Femur (tissue), 1 donor: ENCODE measurements at places on chromosomes 2 and 18.

GRCh38 chr2:119263656-119264055, 40.0 kb downstream of the STEAP3 start:
- DNase-seq: no peak

DNA sequence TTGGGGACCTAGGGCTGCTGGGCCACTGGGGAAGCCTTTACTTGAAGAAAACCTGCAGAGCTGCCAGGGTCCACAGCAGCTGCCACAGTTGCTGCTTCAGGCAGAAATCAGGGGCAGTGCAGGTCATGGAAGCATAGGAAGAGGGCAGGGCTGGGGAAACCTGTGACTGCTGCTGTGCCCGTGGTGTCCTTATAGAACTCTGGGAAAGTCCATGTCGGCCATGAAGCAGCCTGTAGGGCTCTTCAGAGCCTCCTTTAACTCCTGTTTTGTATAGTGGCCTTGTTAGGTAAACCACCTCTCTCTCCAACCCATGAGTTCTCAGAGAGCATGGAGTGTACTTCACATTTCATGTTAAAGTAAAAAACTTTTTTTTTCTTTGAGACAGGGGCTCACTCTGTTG, 62.1 kb downstream of the SMAD4 start:
- no peak for DNase-seq

DNA sequence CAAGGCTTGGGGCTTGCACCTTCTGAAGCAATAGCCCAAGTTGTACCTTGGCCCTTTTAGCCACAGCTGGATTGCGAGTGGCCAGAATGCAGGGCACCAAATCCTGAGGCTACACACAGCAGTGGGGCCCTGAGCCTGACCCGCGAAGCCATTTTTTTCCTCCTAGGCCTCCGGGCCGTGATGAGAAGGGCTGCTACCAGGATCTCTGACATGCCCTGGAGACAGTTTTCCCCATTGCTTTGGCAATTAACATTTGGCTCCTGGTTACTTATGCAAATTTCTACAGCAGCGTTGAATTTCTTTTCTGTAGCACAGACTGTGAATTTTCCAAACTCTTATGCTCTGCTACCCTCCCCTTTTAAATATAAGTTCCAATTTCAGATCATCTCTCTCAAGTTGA, 54.5 kb downstream of the MOCOS start:
- DNase-seq: no peak

GRCh38 chr18:24432618-24433017, 6.1 kb downstream of the IMPACT start:
- no peak for DNase-seq

DNA sequence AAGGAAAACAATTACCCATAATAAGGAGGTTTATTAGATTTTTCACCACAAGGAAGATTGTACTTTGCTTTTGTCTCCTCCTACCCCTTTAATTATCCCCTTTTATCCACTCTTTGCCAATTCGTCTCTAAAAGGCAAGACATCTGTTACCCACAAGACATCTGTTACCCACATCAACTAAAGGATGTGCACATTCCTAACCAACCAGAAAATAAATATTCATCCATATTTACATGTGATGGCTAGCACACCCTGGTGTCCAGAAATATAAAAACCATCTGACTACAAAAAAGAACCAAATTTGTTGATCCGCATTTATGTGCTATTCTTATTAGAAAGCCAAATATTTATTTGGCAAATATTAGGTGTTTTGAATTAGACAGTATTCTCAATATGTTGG, 35.7 kb downstream of the ACVR1C start:
- no peak for DNase-seq

GRCh38 chr18:49041435-49042245, 90.9 kb upstream of the SMAD7 start:
- no peak for DNase-seq
